ENCODE measurements at places on chromosomes 5 and 9.

DNA sequence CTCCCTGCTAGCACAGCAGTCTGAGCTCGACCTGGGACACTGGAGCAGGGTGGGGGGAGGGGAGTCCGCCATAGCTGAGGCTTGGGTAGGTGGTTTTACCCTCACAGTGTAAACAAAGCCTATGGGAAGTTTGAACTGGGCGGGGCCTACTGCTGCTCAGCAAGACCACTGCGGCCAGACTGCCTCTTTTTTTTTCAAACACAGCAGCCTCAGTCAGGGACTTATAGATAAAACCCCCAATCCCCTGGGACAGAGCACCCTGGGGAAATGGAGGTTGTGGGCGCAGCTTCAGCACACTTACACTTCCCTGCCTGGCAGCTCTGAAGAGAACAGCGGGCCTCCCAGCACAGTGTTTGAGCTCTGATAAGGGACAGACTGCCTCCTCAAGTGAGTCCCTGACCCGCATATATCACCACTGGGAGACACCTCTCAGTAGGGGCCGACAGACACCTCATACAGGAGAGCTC is 151.1 kb upstream of the APC start:
- no peak for DNase-seq

DNA sequence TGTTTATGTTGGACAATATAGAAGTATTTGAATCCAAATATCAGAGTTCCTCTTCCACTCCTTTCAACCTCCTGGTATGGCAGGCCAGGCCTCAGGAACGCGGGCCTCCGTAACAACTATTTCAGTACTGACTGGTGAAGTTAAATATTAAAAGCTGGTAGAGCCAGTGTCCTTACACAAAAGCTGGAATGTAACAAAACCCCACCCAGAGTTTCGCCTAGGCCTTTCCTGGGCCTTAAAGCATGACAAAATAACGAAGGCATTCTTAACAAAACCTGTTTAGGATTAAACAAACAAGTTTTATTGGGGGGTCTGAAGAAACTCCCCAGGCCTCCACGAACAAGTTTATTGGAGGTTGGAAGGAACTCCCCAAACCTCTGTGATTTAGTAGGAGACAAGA is 61.6 kb upstream of the GNE start:
- DNase-seq = no peak

DNA sequence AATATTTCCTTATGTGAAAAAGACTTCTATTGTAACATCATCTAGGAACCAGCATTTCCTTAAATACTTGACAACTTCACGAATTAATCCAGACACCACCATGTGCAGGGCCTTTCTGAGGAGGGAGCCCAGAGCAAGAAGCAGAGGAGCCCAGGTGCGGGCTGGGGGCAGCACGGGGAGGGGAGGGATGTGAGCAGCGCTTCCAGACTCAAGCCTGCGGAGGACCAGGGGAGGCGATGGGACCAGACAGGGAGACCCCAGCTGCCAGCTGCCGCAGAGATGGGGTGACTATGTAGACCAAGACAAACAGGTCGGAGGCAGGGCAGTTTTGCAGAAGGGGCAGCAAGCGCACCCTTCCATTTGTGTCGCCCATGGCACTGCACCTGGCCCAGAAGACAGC is 596.1 kb downstream of the IRX1 start:
- no peak for DNase-seq

- DNase-seq = no peak
These were observed 26.6 kb downstream of the IDNK start for GRCh38 chr9:83649515-83649914.

DNA sequence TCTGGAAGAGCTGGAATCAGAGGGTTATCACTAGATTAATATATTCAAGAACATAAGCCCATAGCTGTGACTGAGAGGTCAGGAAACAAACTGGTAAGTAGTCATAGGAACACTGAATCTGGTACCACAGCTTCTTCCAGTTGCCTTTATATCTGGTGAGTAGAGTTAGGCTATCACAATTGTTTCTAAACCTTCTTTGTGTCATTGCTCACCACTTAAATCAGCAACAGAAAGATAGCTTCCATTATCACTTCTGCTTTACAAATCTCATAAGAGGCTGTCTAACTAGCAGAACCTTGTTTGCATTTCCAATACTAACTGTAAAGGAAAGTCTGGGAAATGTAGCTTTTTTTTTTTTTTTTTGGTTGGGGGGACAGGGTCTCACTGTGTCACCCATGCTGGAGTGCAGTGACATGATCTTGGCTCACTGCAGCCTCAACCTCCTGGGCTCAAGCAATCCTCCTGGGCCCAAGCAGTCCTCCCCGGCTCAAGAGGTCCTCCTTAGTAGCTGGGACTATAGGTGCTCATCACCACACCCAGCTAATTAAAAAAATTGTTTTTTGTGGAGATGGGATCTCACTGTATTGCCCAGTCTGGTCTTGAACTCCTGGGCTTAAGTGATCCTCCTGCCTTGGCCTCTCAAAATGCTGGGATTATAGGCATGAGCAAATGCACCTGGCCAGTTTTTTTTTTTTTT is 22.0 kb downstream of the CDC42SE2 start:
- DNase-seq = no peak

DNA sequence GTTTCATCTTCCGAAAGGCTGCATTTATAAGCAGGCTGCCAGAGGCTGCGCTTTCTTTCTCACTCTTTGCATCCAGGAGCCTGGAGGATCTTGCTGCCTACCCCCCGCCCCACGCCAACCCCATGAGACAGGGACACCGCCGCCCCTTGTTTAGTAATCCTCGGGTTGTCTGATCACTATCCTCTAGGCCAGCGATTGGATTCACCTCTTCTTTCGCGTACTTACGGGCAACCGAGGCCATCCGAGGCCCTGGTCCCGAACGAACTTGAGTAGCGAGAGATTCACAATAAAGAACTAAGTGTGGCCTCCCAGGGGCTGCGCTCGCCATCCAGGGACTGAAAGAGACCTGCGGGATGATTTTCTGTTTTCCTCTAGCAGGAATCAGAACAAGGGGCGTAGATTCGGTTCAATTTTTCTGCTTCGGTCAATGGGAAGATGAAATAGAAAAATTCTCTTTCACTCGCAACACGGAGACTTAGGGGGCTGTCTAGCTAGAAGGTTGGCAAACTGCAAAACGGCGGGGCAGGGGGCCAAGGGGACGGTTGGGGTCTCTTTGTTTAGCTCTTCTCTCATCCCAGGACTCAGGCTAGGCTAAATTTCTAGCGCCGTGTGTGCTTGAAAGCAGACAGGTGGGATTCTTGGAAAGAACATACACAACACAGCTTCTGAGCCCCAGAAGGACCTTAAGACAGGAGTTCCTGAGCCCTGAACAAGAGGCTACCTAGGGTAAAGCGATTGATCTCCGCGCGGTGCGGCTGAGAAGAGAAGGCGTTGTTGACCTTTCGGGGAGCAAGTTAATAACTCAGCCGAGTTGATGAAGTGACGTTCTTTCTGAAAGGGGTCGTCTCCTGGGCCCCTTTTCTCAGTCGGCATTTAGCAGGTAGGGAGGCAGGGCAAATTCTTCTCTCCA is 5.8 kb upstream of the ISL1 start:
- DNase-seq = no peak

DNA sequence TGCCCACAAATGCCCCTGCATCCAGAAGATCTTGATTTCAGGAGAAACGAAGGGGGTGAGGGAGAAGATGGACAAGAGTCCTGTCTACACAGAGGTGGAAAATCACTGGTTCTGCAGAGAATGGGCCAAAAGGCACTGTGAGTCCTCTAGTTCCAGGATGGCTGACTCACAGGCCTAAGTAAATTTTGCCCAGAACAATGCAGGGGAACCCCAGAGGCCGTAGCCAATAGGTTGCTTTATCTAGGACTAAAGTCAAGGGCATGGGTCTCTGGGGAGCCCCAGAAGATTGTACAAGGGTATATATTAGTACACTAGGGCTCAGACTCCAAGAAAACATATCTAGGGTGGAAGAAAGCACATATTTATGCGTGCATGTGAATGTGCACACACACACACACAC is 98.0 kb downstream of the SLIT3 start:
- no peak for DNase-seq

DNA sequence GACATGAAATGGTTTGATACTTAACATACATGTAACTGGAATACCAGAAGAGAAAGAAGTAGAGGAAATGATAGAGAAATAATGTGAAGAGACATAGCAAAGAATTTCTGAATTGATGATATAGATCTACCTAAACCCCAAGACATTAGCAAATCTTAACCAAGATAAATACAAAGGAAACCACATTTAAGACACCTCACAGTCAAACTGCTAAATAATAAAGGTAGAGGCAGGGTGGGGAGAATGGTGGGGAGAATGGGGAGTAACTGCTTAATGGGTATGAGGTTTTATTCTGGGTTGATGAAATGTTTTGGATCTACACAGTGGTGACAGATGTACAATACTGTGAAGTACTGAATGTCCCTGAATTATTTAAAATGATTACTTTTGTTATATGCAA is 17.5 kb downstream of the CARNMT1 start:
- DNase-seq = no peak

- DNase-seq = no peak
These were observed 25.9 kb upstream of the PIK3R1 start for GRCh38 chr5:68189613-68190012.

- no peak for DNase-seq
These were observed 64.9 kb downstream of the CCNH start for GRCh38 chr5:87347841-87348240.

DNA sequence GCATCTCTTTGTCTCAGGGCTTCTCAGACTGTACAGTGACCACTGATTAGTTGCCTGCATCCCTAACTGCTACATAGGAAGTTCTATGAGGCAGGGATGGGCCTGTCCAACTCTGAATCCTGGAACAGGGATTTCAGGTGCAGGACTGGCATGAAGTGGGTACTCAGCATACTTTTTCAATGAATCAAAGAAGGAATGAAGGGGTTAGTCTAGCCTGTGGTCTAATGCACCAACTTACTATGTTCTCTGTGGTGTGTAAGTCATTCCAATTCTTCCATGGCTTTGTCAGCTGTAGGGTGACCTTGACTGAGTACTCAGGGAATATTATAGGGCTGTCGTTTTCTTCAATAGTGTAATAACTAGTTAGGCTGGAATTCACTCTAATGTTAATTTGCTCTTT is 8.3 kb downstream of the COL15A1 start:
- no peak for DNase-seq

DNA sequence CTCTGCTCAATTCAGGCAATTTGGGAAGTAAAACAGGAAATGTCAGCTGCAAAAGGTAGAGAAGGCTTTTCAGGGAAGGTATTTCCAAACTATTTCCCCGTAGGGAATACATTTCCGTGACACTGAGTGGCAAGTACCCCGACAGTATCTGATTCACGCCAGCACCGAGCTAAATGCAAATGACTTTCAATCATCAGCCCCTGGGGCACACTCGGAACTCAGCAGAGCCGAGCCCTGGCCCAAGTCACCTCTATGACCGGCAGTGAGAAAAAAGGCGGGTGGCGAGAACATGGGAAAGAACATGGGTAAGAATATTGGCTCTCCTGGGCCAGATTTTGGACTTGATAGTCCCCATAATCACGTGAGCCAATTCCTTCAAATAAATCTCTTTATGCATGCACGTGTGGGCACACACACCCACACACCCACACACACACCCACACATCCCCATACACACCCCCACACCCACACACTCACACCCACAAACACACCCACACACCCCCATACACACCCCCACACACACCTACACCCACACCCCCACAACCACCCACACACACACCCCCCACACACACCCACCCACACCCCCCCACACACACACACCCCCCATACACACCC is 43.0 kb downstream of the COL23A1 start:
- DNase-seq = no peak

- DNase-seq = no peak
These were observed 87.4 kb upstream of the HSPA9 start for GRCh38 chr5:138662599-138662998.

GRCh38 chr5:123094919-123095797 is 6.1 kb downstream of the PRDM6 start:
- no peak for DNase-seq

DNA sequence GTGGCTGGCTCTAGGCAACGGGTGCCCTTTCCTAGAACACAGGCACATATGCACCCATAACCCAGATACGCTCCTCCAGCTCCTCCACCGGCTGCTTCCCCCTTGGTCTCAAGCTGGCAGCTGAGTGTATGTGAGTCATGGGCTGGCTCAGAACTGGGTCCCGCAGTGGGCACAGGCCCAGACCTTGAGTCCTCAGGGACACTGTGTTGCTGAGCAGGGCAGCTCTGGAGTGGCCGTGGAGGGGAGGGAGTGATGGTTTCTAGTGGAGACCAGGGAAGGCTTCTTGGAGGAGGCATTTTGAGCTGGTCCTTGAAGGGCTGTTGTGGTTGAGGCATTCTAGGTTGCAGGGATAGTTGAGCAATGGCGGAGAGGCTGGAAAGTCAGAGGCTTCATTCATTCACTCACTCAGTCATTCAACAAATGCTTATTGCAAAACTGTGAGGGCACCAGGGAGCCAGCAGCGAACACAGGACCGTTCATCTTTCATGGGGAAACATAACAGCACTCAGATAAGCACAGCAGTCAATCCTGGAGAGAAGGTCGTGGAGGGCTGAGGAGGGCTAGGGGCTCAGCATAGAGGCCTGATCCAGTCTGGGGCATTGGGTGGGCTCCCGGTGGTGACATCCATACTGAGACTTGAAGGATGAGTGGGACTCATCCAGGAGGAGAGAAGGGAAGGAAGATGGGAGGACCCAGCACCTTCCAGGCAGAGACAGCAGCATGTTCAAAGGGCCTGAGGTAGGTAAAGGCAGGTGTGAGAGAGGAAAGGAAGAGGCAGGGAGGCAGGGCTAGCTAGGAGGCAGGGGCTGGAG is 2.4 kb downstream of the BBLN start:
- no peak for DNase-seq

- DNase-seq = no peak
These were observed 179.9 kb upstream of the KIF2A start for GRCh38 chr5:62126090-62126489.

DNA sequence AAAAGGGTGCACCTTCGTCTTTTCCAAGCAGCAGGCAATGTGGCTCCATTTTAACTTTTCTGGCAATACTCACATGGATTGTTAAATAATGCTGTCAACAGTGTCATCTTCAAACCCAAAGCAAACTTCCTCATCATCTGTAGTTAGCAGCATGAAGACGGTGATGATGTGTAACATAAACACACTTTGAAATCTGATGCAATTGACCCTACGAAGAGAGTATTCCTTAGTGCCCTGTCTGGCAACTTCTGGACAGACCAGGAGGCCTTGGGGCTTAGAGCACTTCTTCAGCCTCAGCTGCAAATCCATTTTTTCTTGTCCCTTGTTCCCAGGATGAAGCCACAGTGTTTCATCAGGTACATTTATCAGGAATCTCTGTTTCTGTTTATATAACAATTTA is 149.1 kb downstream of the GHR start:
- DNase-seq = no peak

DNA sequence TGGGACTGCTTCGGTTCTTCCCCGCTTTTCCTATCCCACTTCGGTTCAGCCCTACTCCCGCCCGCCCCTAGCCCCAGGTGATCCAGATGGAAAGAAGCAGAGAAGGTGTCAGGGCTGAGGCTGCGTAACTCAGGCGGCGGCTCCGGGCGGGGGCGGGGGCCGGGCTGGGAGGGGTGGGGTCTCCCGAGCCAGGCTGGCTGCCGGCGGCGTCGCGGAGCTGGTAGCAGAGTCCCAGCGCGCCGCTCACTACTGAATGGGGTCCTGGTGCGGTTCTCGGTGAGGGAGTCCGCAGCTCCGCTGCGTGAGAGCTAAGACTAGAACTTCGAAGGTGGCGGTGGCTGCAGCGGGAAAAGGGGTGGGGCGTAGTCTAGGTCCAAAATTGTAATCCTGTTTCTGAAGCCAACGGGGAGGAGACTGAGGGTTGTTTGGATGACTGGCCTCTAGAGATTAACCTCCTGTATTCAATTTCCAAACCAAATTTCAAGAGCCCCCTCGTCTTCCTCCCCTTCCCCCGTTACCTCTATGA is 1.4 kb downstream of the PRR16 start:
- no peak for DNase-seq

All from activated T-helper 9 cell treated with anti-CD3 and anti-CD28 coated beads, Interleukin-2, amount 50 U/mL, for 16 hours (primary cell).